ENCODE measurements at places on chromosomes 5 and 9.

DNA sequence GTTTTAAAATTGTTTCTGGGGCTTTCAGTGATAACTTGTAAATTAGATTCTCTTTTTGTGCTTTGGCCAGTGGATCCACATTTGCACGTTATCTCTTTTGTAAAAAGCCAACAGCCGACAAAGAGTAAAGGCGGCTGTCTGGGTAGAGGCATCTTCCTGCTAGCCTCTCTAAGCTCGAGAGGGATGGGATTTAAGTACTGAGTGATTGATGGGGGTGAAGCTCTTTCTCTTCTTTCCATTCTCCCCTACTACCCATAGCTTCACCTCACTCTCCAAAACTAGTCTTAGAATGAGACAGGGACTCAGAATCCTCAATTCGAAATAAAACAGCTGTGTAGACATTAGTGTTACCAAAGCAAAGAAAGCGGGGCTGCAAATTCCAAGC, 3.4 kb downstream of the PBX3 start:
- no peaks in the 10 kb centered on the region for H3K36me3 ChIP-seq
- peak overlapping the region; percentile 96 for H3K27ac ChIP-seq
- peak overlapping the region; percentile 54 for H3K4me3 ChIP-seq

DNA sequence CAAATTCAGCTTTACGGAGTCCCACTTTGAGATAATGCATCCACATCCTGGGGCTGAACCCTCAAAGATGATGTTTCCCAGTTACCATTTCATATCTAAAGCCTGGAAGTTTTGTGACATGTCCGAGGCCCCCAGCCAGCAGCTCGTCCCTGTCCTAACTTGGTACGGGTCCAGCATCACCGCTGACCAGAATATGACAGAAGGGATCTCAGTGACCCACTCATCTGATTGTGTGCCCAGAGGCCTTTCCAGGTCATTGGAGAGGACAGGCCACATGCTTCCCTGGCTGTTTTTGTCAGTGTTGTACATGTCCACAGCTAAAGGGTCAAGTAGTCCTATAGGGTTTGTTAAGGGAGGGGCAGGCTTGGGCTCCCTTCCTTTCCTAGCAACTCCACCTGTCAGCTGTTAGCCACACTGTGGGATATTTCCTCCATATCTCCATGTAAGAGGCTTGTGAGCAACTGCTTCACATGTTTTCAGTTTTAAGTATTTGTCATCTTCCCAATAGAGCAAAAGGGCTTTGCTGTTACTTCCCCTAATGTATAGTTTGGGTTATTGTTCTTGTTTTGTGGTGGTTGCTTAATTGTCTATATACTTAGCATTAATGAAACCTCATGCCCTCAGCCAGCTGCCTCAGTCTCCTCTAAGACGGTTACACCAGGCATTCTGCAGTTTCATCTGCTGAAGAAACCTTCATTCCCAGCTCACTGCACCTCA, 33.4 kb downstream of the SECISBP2 start:
- H3K36me3 ChIP-seq = peaks cover 100% of the 10 kb centered on the region
- no peak overlapping the region for H3K4me3 ChIP-seq
- no peak overlapping the region for H3K27ac ChIP-seq
- no peak for DNase-seq
- H3K4me1 ChIP-seq = no peaks in the 10 kb centered on the region

DNA sequence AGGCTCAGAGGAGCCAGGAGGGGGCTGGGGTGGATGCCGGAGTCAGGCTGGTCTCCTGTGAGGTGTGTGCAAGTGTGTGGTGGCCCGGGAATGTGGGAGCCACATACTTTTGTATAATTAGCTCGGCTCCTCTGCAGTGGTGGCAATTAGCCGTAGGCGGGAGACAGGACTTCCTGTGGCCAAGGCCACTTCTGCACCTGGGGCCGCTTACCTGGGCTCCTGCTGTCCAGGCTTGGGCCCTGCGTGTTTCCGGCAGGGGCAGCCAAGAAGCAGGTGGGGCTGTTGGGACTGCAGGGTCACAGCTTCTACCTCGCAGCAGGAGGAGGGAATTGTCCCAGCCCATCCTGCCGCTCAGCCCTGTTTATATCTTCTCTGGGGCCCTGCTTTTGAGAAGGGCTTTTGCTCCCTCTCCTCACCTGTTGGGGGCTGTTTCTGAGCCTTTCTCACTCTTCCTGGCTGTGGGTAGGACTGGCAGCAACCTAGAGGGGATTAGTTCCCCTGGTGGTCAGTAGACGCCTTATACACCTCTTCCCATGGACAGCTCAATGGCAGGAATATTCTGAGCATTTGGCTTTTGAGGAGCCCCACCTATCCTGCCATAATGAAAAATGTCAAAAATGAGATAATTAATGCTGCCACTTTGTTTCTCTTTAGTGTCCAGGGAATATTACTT, 145.4 kb upstream of the PITX1 start:
- no peak overlapping the region for H3K27ac ChIP-seq
- no peaks in the 10 kb centered on the region for H3K27me3 ChIP-seq

- peaks cover 2% of the 10 kb centered on the region for H3K36me3 ChIP-seq
- H3K4me3 ChIP-seq = no peak overlapping the region
- no peak overlapping the region for H3K27ac ChIP-seq
- peaks cover 4% of the 10 kb centered on the region for H3K4me1 ChIP-seq
- no peaks in the 10 kb centered on the region for H3K27me3 ChIP-seq
These were observed 127.8 kb downstream of the MED27 start for GRCh38 chr9:131951905-131952304.

GRCh38 chr9:26662476-26662875, 230.1 kb downstream of the CAAP1 start:
- no peaks in the 10 kb centered on the region for H3K27me3 ChIP-seq
- DNase-seq = no peak
- H3K36me3 ChIP-seq = no peaks in the 10 kb centered on the region
- no peak overlapping the region for H3K4me3 ChIP-seq
- H3K27ac ChIP-seq = no peak overlapping the region

DNA sequence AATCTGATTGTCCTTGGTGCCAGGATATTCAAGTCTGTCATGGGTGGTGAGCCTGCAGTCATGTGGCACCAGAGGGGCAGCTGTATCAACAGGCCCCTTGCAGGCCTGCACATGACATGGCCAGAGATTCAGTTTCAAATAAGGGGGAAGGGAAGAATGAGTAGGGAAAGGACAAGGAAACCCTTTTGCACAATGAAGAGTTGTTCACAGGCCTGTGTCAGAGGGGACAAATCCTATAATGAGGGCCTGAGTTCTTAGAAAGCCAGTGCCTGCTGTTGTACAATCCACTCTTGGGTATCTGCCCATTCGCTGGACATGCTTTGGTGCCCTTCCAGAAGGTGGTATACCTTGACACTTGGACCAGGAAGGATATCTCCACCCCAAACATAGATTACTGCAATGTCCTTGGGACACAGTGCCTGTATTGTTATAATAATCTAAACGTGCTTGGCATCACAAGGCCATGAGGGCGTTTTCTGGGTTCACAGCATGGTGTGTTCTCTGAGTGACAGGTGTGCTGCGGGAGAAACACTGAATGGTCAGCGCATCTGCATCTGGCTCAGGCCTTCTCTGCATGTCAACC, 1.9 kb upstream of the TMEM171 start:
- H3K27me3 ChIP-seq = no peaks in the 10 kb centered on the region
- no peak overlapping the region for H3K27ac ChIP-seq
- DNase-seq = no peak
- no peak overlapping the region for H3K4me3 ChIP-seq

GRCh38 chr5:158769696-158770095, 330.0 kb downstream of the EBF1 start:
- DNase-seq = no peak
- H3K36me3 ChIP-seq = no peaks in the 10 kb centered on the region
- no peaks in the 10 kb centered on the region for H3K27me3 ChIP-seq
- no peak overlapping the region for H3K4me3 ChIP-seq
- H3K27ac ChIP-seq = peak overlapping the region; percentile 59

DNA sequence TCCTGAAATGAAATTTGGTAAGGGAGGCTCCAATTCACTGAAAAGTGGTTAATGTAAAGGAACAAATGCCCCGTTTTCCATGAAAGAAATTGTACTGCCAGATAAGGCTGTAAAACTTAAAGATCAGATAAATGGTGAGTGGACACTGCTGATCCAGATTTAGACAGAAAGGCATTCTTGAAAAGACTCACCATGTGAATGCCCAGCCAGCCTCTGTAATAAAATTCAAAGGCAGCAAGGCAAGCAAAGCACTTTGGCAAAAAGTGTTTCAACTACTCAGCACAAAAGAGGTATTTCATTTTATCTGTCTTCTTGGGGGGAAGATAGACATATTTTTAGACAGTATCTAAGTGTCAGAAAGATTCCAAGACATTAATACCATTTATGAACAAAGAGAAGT, 133.6 kb downstream of the MLLT3 start:
- no peak overlapping the region for H3K27ac ChIP-seq
- no peak overlapping the region for H3K4me3 ChIP-seq
- H3K27me3 ChIP-seq = no peaks in the 10 kb centered on the region
- no peak for DNase-seq
- no peaks in the 10 kb centered on the region for H3K36me3 ChIP-seq

DNA sequence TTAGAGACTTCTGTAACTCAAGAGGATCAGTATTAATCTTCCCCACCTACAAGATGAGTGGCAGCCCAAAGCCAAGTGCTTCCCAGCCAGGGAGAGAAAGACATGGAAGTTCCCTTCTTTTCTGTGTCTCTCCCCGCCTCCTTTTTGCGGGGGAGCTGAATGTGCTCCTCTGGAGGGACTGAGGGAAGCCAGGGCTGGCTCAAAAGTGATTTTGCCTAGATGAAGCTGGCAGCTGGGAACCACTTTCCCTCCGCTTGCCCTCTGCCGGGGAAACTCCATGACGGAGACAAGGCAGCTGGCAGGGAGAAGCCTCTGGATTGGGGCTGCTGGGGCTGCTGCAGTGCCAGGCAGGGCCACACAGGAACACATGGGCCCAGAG, 24.4 kb downstream of the EGR1 start:
- no peaks in the 10 kb centered on the region for H3K27me3 ChIP-seq
- H3K4me1 ChIP-seq = peaks cover 23% of the 10 kb centered on the region
- no peaks in the 10 kb centered on the region for H3K36me3 ChIP-seq
- DNase-seq = no peak
- no peak overlapping the region for H3K4me3 ChIP-seq
- H3K27ac ChIP-seq = peak overlapping the region; percentile 23

- peaks cover 16% of the 10 kb centered on the region for H3K4me1 ChIP-seq
- no peak for DNase-seq
- H3K27me3 ChIP-seq = no peaks in the 10 kb centered on the region
- no peaks in the 10 kb centered on the region for H3K36me3 ChIP-seq
- H3K4me3 ChIP-seq = no peak overlapping the region
These were observed 25.4 kb upstream of the TGFBR1 start for GRCh38 chr9:99079542-99079941.

GRCh38 chr9:107929443-107929842, 439.9 kb upstream of the KLF4 start:
- no peaks in the 10 kb centered on the region for H3K36me3 ChIP-seq
- H3K4me3 ChIP-seq = no peak overlapping the region
- no peaks in the 10 kb centered on the region for H3K27me3 ChIP-seq
- H3K27ac ChIP-seq = no peak overlapping the region
- no peak for DNase-seq
- peaks cover 13% of the 10 kb centered on the region for H3K4me1 ChIP-seq

GRCh38 chr5:127515693-127516440, 1.6 kb upstream of the PRRC1 start:
- peaks cover 8% of the 10 kb centered on the region for H3K27me3 ChIP-seq
- no peak overlapping the region for H3K27ac ChIP-seq
- H3K4me1 ChIP-seq = peaks cover 6% of the 10 kb centered on the region
- H3K36me3 ChIP-seq = no peaks in the 10 kb centered on the region
- no peak for DNase-seq

- no peak overlapping the region for H3K4me3 ChIP-seq
- peaks cover 7% of the 10 kb centered on the region for H3K4me1 ChIP-seq
- no peaks in the 10 kb centered on the region for H3K27me3 ChIP-seq
- no peaks in the 10 kb centered on the region for H3K36me3 ChIP-seq
- no peak for DNase-seq
- H3K27ac ChIP-seq = no peak overlapping the region
These were observed 39.6 kb upstream of the TRIM32 start for GRCh38 chr9:116647515-116647809.

- H3K4me1 ChIP-seq = no peaks in the 10 kb centered on the region
- H3K27ac ChIP-seq = no peak overlapping the region
These were observed 1084.4 kb upstream of the WWC1 start for GRCh38 chr5:167207081-167207480.

GRCh38 chr5:131758520-131758900, 38.3 kb downstream of the FNIP1 start:
- H3K4me1 ChIP-seq = no peaks in the 10 kb centered on the region
- no peak for DNase-seq
- H3K27ac ChIP-seq = no peak overlapping the region
- no peaks in the 10 kb centered on the region for H3K27me3 ChIP-seq
- no peak overlapping the region for H3K4me3 ChIP-seq

GRCh38 chr9:83065233-83065632, 2.3 kb upstream of the RASEF start:
- DNase-seq = no peak
- no peak overlapping the region for H3K4me3 ChIP-seq
- no peaks in the 10 kb centered on the region for H3K4me1 ChIP-seq
- no peak overlapping the region for H3K27ac ChIP-seq
- H3K36me3 ChIP-seq = no peaks in the 10 kb centered on the region

- peak overlapping the region; percentile 67 for H3K27ac ChIP-seq
- no peaks in the 10 kb centered on the region for H3K36me3 ChIP-seq
- peaks cover 85% of the 10 kb centered on the region for H3K27me3 ChIP-seq
- DNase-seq = no peak
- peaks cover 20% of the 10 kb centered on the region for H3K4me1 ChIP-seq
These were observed 3.9 kb downstream of the VCAN start for GRCh38 chr5:83475391-83475863.

GRCh38 chr5:170773024-170773985, 10.2 kb upstream of the GABRP start:
- H3K36me3 ChIP-seq = no peaks in the 10 kb centered on the region
- no peak for DNase-seq
- no peak overlapping the region for H3K4me3 ChIP-seq
- H3K27me3 ChIP-seq = no peaks in the 10 kb centered on the region
- H3K27ac ChIP-seq = no peak overlapping the region

DNA sequence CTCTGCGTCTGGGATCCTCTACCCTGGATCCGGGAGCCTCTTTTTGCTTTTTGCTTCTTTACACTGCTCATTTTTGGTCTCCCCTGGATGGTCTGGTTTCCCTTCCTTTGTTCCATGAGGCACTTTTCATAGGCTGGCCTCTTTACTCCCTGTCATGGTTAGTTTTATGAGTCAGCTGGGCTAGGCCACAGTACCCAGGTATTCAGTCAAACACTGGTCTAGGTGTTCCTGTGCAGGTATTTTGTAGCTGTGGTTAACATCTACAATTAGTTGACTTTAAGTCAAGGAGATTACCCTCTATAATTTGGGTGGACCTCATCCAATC, 17.5 kb downstream of the ANKRD33B start:
- no peak overlapping the region for H3K4me3 ChIP-seq
- no peaks in the 10 kb centered on the region for H3K4me1 ChIP-seq
- H3K36me3 ChIP-seq = no peaks in the 10 kb centered on the region
- no peaks in the 10 kb centered on the region for H3K27me3 ChIP-seq
- H3K27ac ChIP-seq = peak overlapping the region; percentile 68

- H3K4me3 ChIP-seq = no peak overlapping the region
- H3K27ac ChIP-seq = no peak overlapping the region
- no peaks in the 10 kb centered on the region for H3K4me1 ChIP-seq
- DNase-seq = no peak
- H3K36me3 ChIP-seq = peaks cover 4% of the 10 kb centered on the region
These were observed 37.4 kb downstream of the CSNK1G3 start for GRCh38 chr5:123549256-123549904.

All from esophagus squamous epithelium (tissue), 5 donors.